ENCODE measurements at places on chromosomes 6 and 20.

DNA sequence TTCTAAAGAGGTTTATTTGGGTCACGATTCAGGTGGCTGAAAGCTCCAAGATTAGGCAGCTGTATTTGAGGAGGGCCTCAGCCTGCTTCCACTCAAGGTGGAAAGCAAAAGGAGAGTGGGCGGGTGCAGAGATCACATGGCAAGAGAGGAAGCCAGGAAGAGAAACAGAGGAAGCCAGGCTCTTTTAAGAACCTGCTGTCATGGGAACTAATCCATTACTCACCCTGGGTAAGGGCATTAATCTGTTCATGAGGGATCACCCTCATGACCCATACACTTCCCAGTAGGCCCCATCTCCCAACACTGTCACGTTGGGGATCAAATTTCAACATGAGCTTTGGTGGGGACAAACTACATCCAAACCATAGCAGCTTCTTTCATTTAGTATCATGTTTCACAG is 53.9 kb downstream of the DHX35 start:
- no peak for DNase-seq

DNA sequence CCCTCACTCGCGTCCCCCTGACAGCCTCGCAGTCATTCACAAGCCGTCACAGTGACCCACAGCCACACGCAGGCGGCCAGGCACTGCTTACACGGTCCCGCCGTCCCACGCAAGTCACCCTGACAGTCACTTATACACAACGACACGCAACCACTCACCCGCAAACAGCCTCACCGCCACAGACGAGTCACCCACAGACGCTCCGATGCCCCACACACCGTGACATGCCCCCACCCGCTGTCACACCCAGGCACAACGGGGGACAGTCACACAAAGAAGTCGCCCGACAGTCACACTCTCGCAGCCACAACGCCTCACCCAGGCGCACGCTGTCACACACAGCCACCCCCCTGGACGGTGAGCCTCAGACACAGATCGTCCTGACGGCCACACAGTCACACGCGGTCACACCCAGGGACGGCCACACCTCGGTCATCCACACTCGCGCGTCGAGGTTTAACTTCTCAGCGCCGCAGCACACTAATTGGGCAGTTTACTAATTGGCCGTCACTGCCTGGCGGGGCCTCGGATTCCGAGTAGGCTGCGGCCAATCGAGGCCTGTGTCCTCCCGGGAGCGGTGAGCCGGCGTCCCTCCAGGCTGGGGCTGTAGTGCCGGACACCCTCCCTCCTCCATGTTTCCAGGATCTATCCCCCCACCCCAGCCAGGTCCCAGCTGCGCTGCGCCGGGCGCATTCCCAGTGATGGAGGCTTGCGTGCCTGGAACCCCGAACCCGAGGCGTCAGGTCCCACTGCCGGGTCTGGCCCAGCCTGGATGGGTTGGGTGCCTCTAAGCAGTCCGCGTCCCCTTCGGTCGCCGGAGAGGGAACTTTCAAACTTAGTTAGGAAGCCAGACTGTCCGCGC is 790 bp downstream of the TOX2 start:
- DNase-seq = peak; percentile 14

DNA sequence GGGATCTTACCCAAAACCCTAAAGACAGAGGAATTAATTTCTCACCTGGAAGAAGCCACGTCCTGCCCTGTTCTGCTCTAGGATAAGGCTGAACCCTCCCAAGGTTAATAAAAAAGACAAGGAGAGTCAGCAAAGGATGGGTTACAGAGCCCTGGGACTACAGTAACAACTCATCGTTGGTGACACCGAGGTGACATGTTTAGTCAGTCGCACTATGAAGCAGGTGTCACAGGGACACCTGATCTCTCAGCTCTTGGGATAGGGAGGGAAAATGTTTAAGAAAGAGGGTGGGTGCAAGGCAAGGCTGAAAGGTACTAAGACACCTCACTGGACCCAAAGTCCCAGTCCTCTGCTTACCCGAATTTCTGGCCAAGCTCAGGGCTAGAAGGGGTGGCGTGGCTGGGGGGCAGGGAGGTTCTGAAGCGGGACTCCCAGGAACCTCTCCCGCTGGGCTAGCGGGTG is 562 bp downstream of the MOCS1 start:
- no peak for DNase-seq

DNA sequence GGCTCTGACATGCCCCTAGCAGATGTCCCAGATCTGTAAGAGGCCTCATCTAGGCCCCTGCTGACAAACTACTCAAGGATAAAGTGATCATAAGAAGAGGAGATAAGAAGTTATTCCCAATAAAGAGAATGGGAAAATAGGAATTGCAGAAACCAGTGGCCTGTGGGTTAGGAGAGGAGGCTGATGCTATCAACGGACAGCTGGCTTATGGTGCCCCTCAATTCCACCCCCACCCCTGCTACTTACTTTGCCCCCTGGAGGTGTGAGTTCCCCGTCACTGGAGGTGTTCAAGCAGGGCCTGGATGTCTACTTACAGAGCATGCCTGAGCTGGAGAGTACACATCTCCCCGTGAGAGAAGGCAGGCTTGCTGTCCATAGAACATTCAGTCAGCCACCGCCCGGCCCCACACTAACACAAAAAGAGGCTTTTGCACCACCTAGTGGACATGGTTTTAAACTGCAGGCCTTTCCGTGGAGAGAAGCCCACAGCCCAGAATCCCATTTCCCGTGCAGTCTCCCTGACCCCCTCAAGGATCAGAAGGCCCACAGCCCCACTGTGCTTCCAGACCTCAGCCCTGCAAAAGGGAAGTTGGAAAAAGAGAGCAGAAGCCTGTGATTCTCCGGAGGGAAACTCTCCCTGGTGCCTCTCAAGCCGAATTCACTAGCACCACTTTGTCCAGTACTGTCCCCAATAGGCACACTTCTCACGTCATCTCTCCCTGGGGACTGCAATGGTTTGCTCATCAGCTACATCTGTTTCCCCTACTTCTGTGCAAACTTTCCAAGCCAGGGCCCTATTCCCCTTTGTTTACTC is 23.8 kb upstream of the BNIP5 start:
- DNase-seq = peak; percentile 56

GRCh38 chr6:17001188-17001587 is 100.7 kb upstream of the STMND1 start:
- DNase-seq = no peak

DNA sequence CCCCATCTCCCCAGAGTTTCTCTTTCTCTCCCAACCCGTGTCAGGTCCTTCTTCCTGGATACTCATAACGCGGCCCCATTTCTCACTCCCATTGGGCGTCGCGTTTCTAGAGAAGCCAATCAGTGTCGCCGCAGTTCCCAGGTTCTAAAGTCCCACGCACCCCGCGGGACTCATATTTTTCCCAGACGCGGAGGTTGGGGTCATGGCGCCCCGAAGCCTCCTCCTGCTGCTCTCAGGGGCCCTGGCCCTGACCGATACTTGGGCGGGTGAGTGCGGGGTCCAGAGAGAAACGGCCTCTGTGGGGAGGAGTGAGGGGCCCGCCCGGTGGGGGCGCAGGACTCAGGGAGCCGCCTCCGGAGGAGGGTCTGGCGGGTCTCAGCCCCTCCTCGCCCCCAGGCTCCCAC is at the start of gene HLA-F:
HLA-F (plus strand) TSS at position 173 of the 404 bp plus-strand sequence; CDS start at position 203, 30 bp downstream.
- peak; percentile 85 for DNase-seq

GRCh38 chr6:143298071-143298470 is 152.4 kb downstream of the ADAT2 start:
- DNase-seq = no peak

- no peak for DNase-seq
Measured at GRCh38 chr6:43399932-43400487, 27.3 kb upstream of the ABCC10 start.

GRCh38 chr20:47546184-47547033 is 44.7 kb downstream of the NCOA3 start:
- DNase-seq = no peak

DNA sequence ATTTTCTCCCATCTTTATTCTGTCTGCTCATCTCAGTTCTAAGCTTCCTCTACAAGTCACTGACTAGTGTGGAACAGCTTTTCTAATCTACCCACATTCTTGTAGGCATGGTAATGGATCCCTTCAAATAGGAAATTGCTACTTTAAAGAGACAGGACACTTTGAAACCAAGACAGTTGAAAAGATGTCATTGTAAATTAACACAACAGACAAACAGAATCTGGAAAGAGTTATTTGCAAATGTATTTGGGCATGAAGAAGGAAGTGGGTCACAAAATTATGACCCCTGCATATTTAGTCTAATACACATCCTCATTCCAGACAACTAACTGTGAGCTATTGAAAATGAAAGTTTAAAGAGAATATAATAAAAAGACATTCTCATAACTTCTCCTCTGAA is 298.2 kb upstream of the MARCKS start:
- no peak for DNase-seq

Data from effector memory CD4-positive, alpha-beta T cell (primary cell).